ENCODE measurements at places on chromosomes 5 and 9.

GRCh38 chr9:134601764-134602163 is 39.8 kb upstream of the COL5A1 start:
- no peak for DNase-seq

DNA sequence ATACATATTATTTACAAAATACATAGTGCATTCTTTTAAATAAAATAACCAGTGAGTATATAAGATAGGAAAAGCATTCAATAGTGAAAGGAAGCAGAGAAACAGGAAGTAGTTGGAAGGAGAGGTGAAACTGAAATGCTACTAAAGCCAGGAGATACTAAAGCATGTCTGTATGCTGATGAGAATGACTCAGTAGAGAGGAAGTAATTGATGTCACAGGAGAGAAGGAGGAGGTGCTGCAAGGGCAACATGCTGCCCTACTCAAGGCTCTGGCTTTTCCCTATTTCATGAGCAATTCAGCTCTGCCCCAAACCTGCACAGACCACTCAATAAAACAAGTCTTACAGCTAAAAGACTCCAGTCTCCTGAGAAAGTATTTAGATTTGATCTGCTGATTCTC is 108.5 kb upstream of the TXNDC8 start:
- DNase-seq: no peak

DNA sequence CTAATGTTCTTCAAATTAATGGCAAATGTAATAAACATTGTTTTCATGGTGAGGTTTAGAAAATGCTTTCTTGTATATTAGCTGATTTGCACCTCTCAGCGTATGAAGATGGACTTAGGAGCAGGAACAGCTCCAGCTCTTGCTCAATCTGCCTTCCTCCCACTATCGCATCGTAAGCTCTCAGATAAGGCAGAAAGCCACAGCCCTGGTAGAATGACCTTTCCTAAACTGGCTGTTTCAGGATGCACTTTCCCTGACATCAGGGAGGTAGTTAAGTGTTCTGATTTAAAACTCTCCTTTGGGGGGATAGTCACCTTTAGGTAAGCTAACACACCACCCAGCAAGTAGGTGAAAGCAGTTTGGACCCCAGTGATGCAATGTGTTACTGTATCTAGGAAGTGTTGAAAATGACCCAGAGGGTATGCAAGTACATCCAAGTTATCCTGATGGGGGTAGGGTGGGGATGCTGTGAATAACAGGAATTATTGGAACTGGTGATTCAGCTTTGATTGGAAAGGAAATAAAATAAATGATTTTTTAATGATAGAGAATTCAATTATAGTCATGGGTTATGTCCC is 72.3 kb downstream of the LMNB1 start:
- no peak for DNase-seq

DNA sequence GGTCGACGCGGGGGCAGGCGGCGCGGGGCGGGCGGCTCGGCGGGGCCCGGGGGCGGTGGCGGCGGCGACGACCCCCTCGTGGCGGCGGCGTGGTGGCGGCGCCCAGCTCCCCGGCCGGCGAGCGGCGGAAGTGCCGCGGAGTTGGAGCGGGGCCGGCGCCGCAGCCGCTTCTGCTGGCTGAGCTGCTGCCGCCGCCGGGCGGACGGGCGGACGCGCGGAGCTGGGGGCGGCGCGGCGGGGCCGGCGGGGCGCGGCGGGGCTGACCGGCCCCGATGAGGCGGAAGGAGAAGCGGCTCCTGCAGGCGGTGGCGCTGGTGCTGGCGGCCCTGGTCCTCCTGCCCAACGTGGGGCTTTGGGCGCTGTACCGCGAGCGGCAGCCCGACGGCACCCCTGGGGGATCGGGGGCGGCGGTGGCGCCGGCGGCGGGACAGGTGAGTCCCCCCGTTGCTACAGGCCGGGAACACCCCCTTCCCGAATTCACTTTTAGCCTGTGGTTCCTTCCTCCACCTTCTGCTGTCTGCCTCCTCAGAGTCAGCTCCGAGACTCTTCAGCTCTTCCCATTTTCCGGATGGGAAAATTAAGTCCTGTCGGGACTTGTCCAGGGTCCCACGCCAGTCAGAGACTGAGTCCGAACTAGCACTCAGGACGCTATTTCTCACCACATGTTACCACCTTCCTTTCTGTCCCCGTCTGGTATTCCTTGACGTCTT is at the start of gene GALNT10:
Gene GALNT10, plus strand, starts transcription at position 139 of the 710 bp plus-strand sequence. Its CDS starts 134 bp downstream, at position 273.
- peak; percentile 90 for DNase-seq

DNA sequence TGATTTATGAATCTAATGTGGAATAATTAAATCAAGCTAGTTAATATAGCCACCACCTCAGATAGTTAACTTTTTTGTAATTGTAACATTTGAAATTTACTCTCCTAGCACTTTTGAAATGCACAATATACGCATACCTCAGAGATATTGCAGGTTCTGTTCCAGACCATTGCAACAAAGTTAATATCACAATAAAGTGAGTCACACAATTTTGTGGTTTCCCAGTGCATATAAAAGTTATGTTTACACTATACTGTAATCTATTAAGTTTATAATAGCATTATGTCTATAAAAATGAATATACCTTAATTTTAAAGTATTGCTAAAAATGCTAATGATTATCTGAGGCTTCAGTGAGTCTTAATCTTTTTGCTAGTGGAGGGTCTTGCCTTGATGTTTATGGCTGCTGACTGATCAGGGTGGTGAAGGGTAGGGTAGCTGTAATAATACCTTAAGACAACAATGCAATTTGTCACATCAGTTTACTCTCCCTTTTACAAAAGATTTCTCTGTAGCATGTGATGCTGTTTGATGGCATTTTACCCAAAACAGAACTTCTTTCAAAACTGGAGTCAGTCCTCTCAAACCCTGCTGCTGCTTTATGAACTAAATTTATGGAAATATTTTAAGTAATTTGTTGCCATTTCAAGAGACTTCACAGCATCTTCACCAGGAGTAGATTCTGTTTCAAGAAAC is 235.1 kb upstream of the ADAMTSL1 start:
- no peak for DNase-seq

DNA sequence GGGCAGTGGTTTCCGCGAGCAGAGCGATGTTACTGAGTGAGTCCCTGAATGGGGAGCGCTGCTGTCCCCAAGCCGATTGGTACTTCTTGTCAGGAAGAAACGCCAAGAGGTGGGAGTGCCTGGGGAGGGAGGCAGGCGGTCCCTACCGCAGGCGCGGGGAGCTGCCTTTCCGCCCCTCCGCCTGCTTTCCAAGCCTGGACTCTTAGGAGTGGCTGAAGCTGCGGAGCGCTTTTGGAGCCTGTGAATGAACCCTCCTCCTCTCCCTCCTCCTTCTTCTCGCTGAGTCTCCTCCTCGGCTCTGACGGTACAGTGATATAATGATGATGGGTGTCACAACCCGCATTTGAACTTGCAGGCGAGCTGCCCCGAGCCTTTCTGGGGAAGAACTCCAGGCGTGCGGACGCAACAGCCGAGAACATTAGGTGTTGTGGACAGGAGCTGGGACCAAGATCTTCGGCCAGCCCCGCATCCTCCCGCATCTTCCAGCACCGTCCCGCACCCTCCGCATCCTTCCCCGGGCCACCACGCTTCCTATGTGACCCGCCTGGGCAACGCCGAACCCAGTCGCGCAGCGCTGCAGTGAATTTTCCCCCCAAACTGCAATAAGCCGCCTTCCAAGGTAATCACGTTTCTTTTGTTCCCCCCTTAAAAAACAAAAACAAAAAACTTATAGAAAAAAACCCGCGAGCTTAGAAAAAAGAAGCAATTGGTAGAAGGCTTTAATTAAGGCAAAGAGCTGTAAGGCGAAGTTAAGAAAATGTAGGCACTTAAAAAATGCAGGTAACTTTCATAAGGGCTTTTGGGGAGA is at the start of gene VCAN:
Gene VCAN, plus strand, starts transcription at position 340 of the 808 bp plus-strand sequence. CDS start 11,775 bp downstream, outside the sequence.
- peak; percentile 36 for DNase-seq

DNA sequence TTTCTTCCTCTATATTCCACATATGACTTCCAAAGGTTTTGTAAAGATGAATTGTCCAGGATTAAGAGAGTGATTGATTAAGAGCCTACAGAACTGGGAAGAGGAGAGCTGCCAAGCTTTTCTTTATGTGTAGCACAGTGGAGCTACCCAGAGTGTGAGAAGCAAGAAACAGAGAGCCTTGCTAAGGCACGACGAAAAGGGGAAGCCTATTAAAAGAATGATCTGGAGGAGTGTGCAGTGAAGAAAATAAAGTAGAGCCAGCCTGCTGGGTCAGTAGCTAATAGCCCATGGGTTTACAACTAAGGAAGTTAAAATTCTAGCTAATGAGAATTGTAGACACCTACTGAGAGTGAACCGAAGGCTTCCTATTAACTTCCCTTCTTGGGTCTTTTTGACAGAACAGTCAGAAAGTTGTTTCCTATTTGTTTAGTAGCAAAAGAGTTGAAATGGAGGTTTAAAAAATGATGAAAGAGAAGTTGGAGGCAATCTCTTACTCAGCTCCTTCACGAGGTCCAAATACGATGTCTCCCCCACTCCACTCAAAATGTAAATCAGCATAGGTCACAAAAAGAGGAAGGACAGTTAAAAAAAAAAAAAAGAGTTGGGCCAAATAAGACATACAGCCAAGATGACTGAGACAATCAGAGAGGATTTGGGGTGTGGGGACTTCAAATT is 957 bp upstream of the PRR16 start:
- DNase-seq: no peak

- peak; percentile 48 for DNase-seq
These were observed 63.6 kb upstream of the IL17B start for GRCh38 chr5:149442563-149443182.

GRCh38 chr9:134495881-134496412 is 145.7 kb upstream of the COL5A1 start:
- DNase-seq: no peak

DNA sequence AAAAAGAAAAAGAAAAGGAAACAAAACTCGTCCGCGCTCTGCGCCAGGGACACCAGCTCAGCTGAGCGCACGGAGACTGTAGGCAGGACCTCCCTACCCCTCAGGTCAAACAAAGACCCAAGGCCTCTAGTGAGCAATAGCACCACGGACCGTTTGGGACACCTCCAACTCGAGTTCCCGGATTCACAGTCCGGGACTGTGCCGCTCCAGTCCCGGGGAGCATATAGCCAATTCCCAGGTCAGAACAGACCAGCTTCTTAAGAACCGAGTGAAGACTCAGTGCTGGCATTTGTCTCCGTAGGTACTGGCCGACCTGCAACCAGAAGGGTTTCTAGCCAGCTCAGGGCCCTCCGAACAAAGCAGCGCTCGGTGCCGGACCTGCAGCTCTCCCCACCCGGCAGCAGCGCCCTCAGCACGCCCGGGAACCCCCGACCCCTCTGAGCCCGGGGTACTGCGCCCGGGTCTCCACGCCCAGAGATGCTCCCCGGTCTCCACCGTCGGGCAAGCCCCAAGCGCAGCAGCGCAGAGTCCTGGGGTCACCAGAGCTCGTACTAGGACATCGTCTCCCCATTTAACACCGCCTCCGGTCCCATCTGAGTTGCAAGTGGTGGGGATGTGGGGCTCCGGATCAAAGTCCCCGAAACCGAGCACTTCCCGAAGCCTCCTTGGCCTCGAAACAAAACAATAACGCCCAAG is 591 bp downstream of the ABCA1 start:
- DNase-seq: peak; percentile 42

- DNase-seq: no peak
These were observed 165.3 kb downstream of the TMEM167A start for GRCh38 chr5:82911910-82912309.

GRCh38 chr9:136206602-136207275 is 1.8 kb upstream of the LHX3 start:
- DNase-seq: no peak

- no peak for DNase-seq
These were observed 82.9 kb upstream of the TRIM32 start for GRCh38 chr9:116604251-116604650.

DNA sequence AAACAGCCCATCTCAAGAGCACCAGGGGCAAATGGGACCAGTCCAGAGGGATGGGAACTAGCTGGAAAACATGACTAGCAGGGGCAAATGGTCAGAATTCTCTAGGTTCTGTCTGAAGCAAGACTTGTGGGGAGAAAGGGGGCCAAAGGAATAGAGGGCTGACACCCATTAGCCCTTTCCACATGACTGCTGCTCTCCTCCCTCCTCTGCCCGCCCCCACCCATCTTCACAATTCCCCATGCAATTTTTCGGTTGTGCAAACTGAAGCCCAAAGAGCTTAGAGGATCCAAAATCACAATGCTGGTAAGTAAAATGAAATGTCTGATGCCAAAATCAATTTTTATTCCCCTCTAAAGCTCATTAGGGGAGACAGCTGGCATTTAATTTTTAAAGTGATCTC is 207.1 kb downstream of the DCP2 start:
- DNase-seq: no peak

DNA sequence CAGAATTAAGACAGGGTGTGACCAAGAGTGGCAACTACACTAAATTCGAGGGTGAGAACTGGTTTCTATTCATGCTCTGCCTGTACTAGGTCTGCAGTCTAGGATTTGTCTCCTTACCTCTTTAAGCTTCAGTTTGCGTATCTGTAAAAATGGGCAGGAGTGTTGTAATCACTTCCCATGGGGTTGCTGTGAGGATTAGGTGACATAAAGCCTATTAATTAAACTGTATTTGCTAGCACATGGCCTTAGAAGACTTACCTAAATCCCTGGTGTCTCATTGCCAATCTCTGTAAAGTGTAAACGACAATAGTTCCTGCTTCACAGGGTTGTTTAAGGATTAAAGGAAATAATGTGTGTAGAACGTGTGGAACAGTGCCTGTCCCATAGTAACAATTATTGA is 193.6 kb downstream of the DRD1 start:
- no peak for DNase-seq

DNA sequence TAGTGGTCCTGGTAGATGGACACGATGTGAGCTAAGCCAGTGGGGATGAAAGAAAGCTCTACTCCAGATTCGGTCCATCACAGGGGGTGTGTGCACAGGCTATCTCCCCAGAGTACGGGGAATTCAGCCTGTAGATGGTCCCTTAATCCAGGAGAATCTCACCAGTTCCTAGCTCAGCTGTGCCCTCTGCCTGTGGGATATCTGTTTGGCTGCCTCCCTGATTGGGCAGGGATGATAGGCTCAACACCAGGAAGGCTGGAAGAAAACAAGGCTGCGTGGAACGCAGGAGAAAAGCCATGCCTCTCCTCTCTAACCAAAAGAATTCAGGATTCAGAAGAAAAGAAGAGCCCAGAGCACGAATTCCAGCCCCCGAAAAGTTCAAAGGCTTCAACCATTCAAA is 40.9 kb downstream of the VLDLR start:
- peak; percentile 32 for DNase-seq

GRCh38 chr9:37925786-37926736 is 22.1 kb upstream of the SLC25A51 start:
- DNase-seq: no peak

GRCh38 chr9:37575001-37575400 is 1.2 kb downstream of the FBXO10 start:
- no peak for DNase-seq

- DNase-seq: no peak
These were observed 808.2 kb downstream of the BRINP1 start for GRCh38 chr9:118561051-118561450.

GRCh38 chr9:122572456-122572855 is 10.7 kb downstream of the OR1L8 start:
- DNase-seq: no peak

GRCh38 chr5:165874851-165875250 is 2369.4 kb downstream of the MAT2B start:
- no peak for DNase-seq

Measured in C1 segment of cervical spinal cord (tissue), 14 donors.